ENCODE measurements at places on chromosomes 13 and 19. TPM values are rescaled to one million over a fixed set of nuclear protein-coding genes. Genes with fewer than 3 reads are reported as not detected.

- H3K4me3 ChIP-seq, result no peak overlapping the region
- peaks cover 17% of the 10 kb centered on the region for H3K4me1 ChIP-seq
- no peaks in the 10 kb centered on the region for H3K36me3 ChIP-seq
Observed at GRCh38 chr19:38559428-38560401, 58.0 kb downstream of the MAP4K1 start.

DNA sequence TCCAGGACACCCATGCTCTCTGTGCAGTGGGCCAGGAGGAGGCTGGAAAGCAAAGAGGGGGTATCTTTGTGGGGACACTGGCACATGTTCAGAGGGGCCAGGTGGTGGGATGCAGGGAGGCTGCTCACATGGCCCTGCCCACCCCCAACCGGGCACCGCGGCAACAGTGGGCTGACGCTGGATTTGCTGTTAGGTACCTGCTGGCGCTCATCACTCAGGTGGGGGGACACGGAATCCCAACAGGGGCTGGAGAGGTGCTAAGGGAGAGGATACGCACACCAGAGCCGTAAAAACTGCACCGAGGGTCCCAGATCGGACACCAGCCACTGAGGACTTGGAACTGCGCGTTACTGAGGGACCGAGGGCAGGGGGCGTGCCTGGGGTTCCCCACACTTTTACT lies 19.2 kb downstream of the AKAP8L start:
- H3K4me1 ChIP-seq, result peaks cover 9% of the 10 kb centered on the region
- no peak overlapping the region for H3K4me3 ChIP-seq
- H3K36me3 ChIP-seq, result peaks cover 18% of the 10 kb centered on the region
- no peak overlapping the region for H3K27ac ChIP-seq

- H3K4me3 ChIP-seq, result no peak overlapping the region
- no peaks in the 10 kb centered on the region for H3K36me3 ChIP-seq
- H3K27ac ChIP-seq, result no peak overlapping the region
- no peaks in the 10 kb centered on the region for H3K4me1 ChIP-seq
- H3K27me3 ChIP-seq, result peaks cover 8% of the 10 kb centered on the region
Observed at GRCh38 chr13:94382517-94382916, 97.0 kb downstream of the DCT start.

DNA sequence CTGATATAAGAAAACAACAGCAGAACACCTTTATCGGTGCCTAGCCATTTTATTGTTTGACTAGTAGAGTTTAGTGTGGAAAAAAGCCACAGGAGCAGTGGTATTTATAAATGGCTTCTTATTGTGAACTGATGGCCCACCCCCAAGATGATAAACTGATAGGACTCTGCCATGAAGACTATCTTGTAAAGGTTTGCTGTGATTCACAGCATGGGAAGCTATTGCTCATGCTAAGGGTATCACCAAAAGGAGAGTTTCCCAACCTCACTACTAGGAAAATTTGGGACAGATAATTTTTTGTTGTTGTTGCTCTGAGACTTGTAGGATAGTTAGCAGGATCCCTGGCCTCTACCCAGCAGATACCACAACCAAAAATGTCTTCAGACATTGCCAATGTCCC lies 12.0 kb upstream of the SLC7A1 start:
- H3K4me3 ChIP-seq, result no peak overlapping the region
- no peak overlapping the region for H3K27ac ChIP-seq
- H3K27me3 ChIP-seq, result peaks cover 7% of the 10 kb centered on the region
- no peaks in the 10 kb centered on the region for H3K4me1 ChIP-seq

Gene FGF21
- not detected for total RNA-seq

DNA sequence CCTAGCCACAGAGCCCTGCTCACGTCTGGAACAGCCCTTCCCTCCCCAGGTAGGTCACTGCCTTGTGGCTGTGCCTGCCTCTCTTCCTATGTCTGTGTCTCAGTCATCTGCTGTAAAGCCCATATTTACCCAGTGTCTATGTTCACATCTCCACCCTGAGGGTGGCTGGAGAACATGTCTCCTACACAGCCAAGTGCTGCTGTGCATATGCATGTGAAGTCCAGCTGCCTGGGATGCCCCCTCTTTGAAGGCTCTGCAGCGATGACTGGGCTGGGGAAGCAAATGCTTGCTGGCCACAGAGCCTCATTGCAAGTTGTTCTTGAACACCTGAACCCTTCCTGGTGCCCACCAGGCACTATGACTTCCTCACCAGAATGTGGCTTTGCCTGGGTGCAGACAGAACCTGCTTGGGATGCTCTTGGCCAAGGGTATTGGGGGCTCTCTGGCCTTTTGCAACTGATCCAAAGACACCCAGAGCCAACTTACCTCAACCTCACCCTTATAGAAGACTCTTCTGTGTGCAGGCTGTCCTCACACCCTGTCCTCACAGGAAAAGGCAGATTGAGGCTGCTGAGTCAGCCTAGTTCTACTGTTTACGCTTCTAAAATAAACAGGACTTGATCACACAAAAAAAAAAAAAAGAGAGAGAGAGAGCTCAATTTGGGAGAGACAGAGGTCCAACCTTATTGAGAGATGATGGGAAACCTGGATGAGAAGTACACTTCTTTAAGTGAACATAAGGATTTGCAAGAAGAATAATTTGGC lies 26.5 kb downstream of the MRPL57 start:
- H3K4me1 ChIP-seq, result no peaks in the 10 kb centered on the region
- peaks cover 2% of the 10 kb centered on the region for H3K27me3 ChIP-seq
- no peaks in the 10 kb centered on the region for H3K36me3 ChIP-seq
- no peak overlapping the region for H3K27ac ChIP-seq
- no peak for DNase-seq
- H3K4me3 ChIP-seq, result no peak overlapping the region

DNA sequence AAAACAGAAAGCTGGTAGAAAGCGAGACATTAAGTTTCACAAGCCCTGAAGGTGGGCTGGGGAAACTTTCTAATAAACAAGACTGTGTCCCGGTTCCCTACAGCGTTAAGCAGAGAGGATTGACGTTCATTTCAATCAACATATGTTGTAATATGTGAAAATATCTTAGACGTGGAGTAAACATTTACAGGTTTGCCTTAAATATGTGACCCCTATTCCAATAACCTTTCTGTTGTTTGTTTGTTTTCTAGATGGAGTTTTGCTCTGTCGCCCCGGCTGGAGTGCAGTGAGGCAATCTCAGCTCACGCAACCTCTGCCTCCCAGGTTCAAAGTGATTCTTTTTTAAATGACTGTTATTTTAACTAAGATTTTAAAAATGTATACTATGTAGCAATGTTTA lies 526.2 kb downstream of the SUCLA2 start:
- no peak overlapping the region for H3K4me3 ChIP-seq
- no peaks in the 10 kb centered on the region for H3K27me3 ChIP-seq

- H3K27ac ChIP-seq, result no peak overlapping the region
- peaks cover 9% of the 10 kb centered on the region for H3K27me3 ChIP-seq
- no peak overlapping the region for H3K4me3 ChIP-seq
- no peak for DNase-seq
- no peaks in the 10 kb centered on the region for H3K4me1 ChIP-seq
Observed at GRCh38 chr13:33264620-33264978, 21.0 kb downstream of the STARD13 start.

DNA sequence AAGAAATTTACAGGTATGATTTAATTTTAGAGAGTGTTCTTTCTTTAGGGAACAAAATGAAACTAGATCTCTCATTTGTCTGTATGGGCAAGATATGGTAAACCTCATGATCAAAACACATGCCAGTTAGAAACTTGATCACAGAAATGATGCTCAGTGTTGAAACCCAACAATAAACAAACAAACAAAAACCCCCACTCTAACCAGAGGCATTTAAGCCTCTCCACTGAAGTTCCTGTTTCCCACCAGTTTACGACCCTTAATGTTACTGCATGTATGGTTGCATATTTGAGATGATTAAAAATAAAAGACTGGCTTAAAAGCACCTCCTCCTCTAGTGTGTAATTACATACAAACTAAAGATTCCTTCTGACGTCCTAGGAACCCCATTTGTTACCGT lies 293.3 kb upstream of the MAB21L1 start:
- H3K27me3 ChIP-seq, result peaks cover 4% of the 10 kb centered on the region
- H3K4me1 ChIP-seq, result no peaks in the 10 kb centered on the region
- H3K27ac ChIP-seq, result no peak overlapping the region

GRCh38 chr13:45521297-45521696 lies 56.6 kb downstream of the COG3 start:
- H3K27me3 ChIP-seq, result no peaks in the 10 kb centered on the region
- H3K4me1 ChIP-seq, result peaks cover 33% of the 10 kb centered on the region
- H3K27ac ChIP-seq, result no peak overlapping the region
- DNase-seq, result no peak
- H3K36me3 ChIP-seq, result peaks cover 41% of the 10 kb centered on the region
- H3K4me3 ChIP-seq, result no peak overlapping the region

DNA sequence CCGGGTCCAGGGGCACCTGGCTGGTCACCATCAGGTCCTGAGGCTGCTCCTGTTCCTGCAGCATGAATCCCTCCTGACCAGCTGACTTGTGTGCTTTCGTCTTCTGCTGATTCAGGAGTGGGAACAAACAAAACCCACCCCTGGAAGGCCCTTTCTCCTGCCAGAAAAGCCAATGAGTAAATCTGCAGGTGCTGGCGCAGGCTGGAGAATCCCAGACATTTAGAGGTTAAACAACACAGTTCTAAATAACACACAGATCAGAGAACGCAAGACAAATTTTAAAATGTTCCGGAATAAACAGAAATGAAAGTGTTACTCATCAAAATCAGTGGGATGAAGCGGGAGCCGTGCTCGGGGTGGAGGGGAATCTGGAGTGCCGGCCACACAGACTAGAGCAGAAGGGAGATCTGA lies 60.6 kb upstream of the C13orf46 start:
- peaks cover 13% of the 10 kb centered on the region for H3K36me3 ChIP-seq
- no peak overlapping the region for H3K27ac ChIP-seq
- H3K27me3 ChIP-seq, result no peaks in the 10 kb centered on the region

GRCh38 chr13:36475468-36475867 lies 43.2 kb downstream of the CCNA1 start:
- H3K27me3 ChIP-seq, result peaks cover 10% of the 10 kb centered on the region
- no peak overlapping the region for H3K4me3 ChIP-seq
- H3K36me3 ChIP-seq, result peaks cover 1% of the 10 kb centered on the region

Gene DCT
- total RNA-seq, result not detected

Gene STOML3
- total RNA-seq, result not detected

- H3K36me3 ChIP-seq, result no peaks in the 10 kb centered on the region
- H3K4me3 ChIP-seq, result no peak overlapping the region
- peaks cover 10% of the 10 kb centered on the region for H3K27me3 ChIP-seq
- H3K27ac ChIP-seq, result no peak overlapping the region
Observed at GRCh38 chr13:31053091-31053490, 108.6 kb downstream of the HSPH1 start.

DNA sequence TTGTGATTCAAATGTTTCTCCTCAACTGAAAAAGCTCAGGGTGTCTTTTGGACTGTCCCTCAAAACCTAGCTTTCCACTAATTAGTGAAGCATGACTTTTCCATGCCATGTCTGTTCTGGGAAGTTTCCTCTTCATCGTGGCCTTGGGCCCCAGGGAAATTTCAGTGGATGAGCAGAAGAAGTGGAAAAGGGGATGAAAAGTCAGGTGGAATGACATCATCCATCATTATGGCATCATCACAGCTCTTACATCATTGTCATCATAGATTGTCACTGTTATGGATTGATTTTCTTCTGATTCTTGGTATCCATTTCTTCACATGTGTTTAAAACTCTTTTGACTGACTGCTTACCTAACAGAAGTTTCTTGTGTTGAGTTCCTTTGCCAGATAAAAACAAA lies 26.2 kb upstream of the MRI1 start:
- no peak for DNase-seq
- H3K27ac ChIP-seq, result no peak overlapping the region
- no peaks in the 10 kb centered on the region for H3K4me1 ChIP-seq

Gene ZNF558
- total RNA-seq, result 24.4 TPM

DNA sequence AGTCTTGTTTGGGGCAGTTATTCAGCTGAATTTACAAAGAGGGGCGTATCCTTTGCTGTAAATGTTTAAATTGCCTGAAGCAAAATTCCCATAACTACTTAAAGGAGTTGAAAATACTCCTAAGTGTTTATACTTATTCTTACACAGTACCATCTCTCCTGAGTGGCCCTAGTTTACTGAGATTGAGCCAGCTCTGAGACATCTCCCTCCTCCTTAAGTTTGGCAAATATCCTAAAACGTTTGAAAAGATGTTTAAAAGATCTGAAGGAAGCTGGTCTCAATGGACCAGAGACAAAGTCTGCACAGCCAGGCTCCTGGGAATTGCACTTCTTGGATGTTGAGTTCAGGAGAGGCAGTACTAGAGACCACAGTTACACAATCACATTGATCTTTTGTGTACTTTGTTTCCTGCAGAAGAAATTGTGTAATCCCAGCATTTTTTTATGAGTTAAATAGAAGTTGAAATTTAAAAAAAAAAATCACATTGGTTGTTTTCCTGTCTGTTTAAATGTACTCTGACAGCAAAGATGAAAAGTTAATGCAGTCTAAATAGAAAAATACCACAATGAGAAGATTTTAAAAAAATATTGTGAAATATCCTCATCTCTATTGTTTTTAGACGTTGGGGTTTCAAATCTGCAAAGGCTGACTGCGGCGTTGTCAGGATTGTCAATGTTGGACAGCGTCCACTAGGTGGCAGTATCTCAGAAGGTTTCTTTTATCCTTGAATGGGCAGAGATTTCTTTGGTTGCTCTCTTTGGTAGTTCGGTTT lies 20.7 kb downstream of the TNFSF11 start:
- DNase-seq, result peak; percentile 73
- H3K27me3 ChIP-seq, result no peaks in the 10 kb centered on the region
- H3K4me3 ChIP-seq, result no peak overlapping the region
- no peaks in the 10 kb centered on the region for H3K4me1 ChIP-seq
- H3K36me3 ChIP-seq, result no peaks in the 10 kb centered on the region
- H3K27ac ChIP-seq, result no peak overlapping the region

Gene LGALS4
- not detected for total RNA-seq

Measured in activated naive CD4-positive, alpha-beta T cell treated with anti-CD3 and anti-CD28 coated beads for 36 hours (primary cell).